Stimulated activated CD8-positive, alpha-beta memory T cell treated with anti-CD3 and anti-CD28 coated beads, Interleukin-4, amount 100 ng/mL, for 1 hour (primary cell): ENCODE measurements at places on chromosomes 5 and 9.

GRCh38 chr5:55920784-55921183, 69.6 kb downstream of the IL31RA start:
- no peak for DNase-seq

DNA sequence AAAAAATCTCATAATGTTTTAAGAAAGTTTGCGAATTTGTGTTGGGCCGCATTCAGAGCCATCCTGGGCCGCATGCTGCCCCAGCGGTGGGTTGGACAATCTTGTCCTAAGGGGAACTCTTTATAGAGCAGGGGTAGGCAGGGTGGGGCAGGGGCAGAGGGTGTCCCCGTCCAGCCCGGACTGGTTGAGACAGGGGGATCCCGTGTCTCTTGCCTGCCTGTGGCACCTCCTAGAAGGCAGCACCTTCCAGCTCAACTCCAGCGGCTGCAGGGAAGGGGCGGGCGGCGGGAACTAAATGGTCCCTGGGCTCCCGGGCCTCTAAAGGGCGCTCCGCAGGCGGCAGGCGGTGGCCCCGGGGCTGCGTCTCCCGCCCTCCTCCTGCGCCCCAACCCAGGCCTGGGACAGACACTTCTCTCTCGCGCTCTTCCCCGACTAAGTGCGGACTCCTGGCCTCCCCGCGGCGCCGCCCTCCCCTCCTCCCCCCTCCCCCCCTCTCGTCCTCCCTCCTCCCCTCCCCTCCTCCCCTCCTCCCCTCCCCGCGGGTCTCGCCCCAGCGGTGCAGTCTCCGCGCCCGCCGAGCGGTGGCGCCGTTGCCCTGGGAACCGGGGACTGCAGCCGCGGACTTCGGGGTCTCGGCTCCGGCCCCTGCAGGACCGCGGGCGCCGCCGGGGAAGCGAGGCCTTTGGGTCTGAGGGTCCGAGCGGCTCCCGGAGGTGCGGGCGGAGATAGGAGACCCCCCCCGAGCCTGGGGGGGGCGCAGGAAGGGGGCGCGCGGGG, 132.6 kb downstream of the MRPL36 start:
- no peak for DNase-seq

DNA sequence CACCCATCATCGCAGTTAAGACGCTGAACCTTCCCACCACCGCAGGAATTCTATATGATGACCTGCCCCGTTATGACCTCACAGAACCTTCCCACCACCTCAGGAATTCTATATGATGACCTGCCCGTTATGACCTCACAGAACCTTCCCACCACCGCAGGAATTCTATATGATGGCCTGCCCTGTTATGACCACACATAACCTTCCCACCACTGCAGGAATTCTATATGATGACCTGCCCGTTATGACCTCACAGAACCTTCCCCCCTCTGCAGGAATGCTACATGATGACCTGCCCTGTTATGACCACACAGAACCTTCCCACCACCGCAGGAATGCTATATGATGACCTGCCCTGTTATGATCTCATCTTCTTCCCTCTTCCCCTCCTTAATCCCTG, 64.3 kb downstream of the IRX1 start:
- no peak for DNase-seq

- no peak for DNase-seq
Observed at GRCh38 chr9:93954434-93955061, 607 bp downstream of the BARX1 start.

DNA sequence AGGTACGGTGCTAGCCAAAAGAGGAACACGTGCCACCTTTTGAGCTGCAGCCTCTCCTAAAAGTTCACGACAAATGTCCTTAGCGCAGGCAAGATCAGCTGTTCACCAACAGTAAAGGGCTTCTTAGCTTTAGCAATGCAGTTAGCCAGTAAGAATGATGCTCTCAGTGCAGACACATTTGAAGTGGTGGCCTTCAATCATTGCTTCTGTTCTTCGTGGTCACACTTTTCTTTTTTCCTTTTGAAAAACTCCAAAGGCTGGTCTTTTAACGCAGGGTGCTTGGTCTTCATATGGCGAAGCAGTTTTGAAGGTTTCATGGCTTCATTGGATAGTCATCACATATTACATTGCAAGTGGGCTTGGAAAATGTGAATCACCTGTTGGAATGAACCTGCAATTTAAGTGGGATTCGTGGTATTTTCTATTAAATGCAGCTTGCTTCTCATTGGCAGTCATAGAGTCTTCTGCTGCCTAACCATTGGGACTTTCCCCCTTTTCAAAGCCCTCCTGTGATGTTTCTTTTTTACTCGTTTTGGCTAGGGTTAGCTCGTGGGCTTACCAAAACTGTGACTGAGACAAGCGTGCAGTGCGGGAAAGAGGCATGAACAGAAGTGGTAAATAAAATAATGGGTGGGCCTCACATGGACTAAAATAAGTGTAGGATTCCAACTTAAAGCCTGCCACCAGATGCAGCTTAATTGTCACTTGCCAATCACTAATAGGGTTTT, 100.9 kb downstream of the MRPL36 start:
- no peak for DNase-seq

DNA sequence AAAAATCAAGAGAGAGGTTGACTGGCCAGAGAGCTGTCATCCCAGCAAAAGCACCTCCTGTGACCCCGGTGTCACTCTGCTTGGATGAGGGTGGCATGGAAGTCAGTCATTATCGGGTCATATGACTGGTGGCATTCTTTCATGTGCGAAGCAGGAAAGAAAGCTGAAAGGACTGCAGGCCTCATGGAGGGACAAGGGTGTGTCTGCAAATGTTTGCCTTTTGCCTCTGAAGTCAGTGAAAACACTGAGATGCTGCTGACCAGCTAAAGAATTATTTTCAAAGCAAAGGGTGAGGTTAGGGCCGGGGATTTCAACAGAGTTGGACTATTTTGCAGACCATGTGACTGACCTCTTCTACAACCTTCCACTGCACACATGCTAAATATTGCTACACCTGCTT, 298.3 kb downstream of the CSNK1G3 start:
- DNase-seq: no peak

DNA sequence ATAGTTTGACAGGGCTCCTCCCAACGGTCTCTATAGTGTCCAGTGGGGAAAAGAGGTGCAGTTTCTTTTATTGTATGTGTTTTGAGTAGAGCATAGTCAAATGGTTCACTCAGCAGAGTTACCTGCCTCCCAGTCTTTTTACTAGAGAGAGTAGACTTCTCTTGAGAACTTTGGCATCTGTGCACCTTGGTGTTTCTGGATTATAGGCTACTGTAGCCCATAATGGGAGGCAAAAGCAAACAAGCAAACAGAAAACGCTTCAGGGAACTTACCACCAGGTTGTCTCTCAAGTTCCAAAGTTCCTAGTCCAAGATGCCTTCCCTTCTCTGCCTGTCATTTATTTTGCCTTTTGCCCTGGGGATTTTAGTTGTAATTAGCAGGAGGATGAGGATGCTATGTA, 26.2 kb downstream of the INVS start:
- DNase-seq: no peak

DNA sequence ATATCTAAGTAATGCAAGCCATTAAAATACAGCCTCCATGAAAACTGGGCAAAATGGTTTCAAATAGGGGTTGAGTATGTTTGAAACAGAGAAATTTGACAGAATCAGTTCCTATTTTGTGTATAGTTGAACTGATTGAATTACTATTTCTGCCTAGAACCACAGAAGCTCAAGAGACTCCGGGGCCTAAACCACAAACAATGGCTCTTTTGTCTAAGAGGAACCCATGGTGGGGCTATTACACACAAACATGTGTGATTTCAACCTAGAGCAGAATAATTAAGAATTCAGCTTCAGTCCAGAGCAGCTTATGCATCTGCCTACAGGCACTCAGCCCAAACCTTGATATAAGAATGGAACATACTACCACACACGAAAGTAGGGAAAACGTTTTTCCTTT, 171.2 kb upstream of the MPDZ start:
- no peak for DNase-seq

DNA sequence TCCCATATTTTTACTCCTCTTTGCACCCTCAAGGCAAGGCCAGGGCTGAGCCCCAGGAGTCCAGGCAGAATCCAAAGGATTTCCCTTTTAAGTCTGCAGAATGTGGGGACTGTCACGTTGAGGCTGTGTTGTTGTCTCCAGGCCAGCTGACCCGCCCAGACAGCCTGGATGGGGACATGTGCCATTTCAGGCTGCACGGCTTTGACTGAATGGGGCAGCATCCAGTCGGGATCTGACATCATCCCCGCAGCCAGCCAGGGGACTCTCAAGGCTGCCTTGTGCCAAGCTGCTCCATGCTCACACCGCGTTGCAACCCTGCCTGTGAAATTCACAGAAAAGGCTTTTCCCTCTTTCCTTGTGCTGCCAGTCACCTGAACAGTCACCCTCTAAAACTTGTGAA, 2.2 kb upstream of the ZNF366 start:
- DNase-seq: no peak

DNA sequence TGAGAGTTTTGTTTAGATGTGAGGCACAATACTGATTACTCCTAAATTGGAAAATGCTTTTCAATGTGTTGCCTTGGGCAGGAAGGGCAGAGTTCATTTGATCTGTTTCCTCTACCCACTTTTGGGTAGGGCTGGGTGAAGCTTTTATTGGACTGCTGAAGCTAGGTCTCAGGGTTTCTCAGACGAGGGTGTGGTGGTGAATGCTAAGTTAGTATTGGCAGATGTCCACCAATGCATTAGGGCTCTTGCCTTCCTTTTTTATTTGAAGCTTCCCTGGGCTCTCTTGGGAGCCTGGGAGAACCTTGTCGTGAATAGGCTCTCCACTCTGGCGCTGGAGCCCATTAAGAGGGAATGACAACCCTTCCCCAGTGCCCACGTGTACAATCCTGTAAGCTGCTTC, 23.1 kb downstream of the SPTAN1 start:
- DNase-seq: no peak

- no peak for DNase-seq
Observed at GRCh38 chr9:19641046-19641445, 147.8 kb downstream of the SLC24A2 start.

GRCh38 chr9:72315089-72315509, 49.9 kb downstream of the ZFAND5 start:
- no peak for DNase-seq

GRCh38 chr5:155929112-155929511, 397.9 kb upstream of the SGCD start:
- no peak for DNase-seq

GRCh38 chr5:147963948-147964693, 57.8 kb upstream of the C5orf46 start:
- DNase-seq: no peak

DNA sequence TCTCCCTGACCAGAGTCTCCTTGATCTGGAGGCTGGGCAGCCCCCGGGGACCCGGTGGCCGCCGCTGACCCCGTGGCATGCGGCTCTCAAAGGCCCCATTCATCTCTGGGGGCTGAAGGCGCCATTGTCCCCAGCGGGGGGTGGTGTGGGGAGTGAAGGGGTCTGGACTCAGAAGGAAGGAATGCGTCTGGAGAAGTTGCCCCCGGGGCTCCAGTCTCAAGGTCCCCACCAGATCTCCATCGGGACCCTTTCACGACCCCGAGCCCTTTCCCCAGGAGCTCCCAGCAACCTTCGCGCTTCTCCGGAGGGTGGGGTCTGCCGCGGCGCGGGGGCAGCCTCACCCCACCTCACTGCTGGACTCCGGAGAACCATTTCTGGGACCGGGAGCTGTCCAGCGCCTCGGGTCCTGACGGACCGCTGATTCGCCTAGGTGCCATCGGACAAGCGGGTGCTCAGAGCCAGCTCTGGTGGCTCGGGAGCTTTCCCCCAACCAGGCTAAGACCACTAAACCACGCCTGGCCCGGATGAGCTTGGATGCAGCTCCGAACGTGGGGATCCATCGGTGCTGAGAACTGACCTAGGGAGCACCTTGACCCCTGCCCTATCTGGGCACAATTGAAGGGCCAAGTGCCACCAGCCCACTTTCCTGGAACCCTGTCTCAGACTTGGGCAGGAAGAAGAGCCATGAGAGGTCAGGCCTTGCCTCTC, 5.1 kb upstream of the PCDH1 start:
- no peak for DNase-seq
